ENCODE measurements at places on chromosomes 3 and 15.
A peak's percentile ranks its signal among the peaks of the same experiment; 100 is the strongest.

GRCh38 chr3:35500641-35501350, 138.5 kb upstream of the ARPP21 start:
- no peak for DNase-seq

- DNase-seq, result peak; percentile 47
Measured at GRCh38 chr3:49013738-49014660, 4.4 kb downstream of the DALRD3 start.

- DNase-seq, result no peak
Measured at GRCh38 chr3:138078901-138079344, 36.5 kb downstream of the DZIP1L start.

DNA sequence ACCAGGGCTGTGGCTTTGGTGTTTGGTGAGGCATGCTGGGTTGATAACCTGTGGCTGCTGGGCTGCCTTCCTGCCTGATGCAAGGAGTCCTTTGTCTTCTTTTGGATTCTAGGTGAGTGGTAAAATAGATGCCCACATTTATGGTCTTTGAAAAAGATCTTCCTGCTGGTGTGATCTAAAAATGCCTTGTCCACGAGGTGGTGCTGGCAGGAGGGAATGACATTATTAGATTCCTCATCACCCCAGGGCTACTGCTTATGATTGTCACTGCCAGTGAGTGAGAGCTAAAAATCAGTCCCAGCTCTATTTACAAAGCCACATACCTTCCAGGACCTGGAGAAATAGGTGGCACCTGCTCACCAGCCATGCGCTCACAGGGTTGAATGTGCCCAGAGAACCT, 355.5 kb upstream of the ROPN1 start:
- DNase-seq, result no peak

DNA sequence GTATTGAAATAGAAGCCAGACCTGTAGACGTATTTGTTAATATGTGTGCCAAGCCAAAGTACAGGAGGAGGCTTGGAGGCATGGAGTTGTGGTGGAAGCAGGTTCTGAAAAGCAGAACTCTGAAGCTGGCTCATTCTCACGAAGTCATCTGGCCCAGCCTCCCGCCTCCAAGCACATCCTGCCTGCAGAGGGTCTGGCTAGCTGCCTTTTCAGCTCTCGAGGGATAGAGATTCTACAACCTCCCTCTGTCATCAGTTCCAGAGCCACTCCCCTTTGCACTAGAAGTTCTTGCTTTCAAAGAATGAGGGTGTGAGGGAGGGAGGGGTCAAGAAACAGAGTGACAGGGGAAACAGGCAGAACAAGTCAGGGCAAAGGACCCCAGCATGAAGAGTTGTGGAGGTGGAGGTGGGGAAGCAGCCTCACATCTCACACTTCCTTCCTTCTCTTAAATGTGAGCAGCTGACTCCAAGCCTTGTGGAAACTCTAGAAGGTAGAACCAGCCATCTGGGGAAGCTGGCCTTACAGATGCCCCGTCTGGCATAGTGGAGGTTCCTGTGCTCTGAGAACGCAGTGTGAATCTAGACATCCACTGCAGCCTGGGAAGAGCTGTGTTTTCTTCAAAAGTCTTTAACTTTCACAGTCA, 95.3 kb downstream of the SLC49A4 start:
- DNase-seq, result no peak

- no peak for DNase-seq
Measured at GRCh38 chr3:61073566-61074165, 177.6 kb downstream of the FHIT start.

- DNase-seq, result no peak
Measured at GRCh38 chr15:85284497-85284896, 95.9 kb upstream of the AKAP13 start.

DNA sequence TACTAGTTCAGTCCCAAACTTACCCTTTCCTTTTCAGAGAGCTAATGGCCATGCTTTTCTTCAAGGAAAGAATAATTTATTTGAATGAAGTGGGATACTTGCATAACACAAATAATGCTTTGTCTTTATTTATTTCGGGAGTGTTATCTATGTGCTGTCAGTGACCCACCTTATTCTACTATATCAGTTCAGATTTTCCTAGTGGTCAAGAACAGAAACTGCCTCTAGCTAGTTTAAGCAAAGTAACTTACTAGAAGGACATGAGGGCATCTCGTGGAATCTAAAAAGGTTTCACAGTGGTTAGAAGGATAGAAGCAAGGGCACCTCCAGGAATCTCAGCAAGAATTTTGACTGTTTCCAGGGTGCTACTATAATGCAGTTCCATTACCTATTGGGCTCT, 3.8 kb upstream of the TIMMDC1 start:
- no peak for DNase-seq

GRCh38 chr3:184237211-184237610, 7.8 kb downstream of the VWA5B2 start:
- DNase-seq, result no peak

GRCh38 chr3:142263112-142263511, 37.7 kb upstream of the GK5 start:
- no peak for DNase-seq

DNA sequence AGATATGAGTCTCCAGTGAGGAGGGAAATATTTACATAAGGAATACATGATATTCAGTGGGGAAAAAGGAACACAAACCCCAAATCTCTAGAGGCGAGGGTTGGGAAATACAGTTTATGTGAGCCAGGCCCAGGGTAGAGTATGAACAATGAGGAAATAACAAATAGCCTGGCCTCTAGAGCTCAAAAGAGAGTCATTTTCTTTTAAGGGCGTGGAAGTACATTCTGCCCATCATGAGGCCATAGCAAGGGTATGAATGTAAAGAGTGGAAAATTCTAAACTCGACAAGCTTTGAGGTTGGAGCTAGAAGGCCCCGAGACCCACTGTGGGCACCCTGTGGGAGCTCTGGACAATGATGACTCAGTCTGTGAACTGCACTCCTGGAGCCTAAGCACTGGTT, 27.8 kb upstream of the IGF2BP2 start:
- no peak for DNase-seq

DNA sequence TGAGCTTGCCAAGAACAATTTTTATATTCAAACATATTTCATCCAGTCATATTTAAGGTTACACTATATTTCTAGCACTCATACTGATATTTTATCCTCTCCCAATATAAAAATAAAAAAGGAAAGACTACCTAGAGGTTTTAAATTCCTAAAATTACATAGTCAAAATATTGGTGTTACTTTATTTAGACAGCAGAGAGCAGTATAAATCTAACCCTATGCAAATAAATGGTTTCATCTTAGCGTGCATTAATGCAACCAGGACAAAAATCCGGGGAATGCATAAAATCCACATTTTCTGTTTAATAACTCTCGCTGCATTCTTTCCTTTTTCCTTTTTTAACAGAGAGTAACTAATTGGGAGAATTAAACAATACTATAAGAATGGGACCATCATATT, 1447.4 kb upstream of the ALCAM start:
- no peak for DNase-seq

DNA sequence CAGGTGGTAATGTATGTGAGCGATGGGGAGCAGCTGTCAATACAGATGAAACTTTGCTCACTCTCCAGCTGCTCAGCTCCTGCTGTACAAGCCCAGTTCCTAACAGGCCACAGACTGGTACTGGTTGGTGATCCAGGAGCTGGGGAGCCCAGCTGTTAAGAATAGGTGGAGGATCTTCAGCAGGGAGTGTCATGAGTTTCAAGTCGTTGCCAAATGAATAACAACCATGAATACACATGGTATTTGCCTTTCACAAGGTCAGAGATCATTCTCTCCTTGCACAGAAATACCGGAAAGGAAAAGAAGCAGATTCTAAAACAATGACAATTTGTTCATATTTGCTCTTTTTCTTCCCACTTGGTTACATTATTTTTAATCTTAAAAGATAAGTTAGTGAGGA, 5.1 kb downstream of the PLSCR1 start:
- no peak for DNase-seq

GRCh38 chr3:58188173-58188564, 22.6 kb downstream of the DNASE1L3 start:
- no peak for DNase-seq

- no peak for DNase-seq
Measured at GRCh38 chr15:89364341-89364740, 29.7 kb upstream of the POLG start.

- no peak for DNase-seq
Measured at GRCh38 chr3:123750659-123751420, 133.3 kb downstream of the MYLK start.

GRCh38 chr3:23183731-23184130, 19.4 kb upstream of the UBE2E2 start:
- no peak for DNase-seq

- DNase-seq, result no peak
Measured at GRCh38 chr3:36941658-36942057, 3.2 kb downstream of the TRANK1 start.

DNA sequence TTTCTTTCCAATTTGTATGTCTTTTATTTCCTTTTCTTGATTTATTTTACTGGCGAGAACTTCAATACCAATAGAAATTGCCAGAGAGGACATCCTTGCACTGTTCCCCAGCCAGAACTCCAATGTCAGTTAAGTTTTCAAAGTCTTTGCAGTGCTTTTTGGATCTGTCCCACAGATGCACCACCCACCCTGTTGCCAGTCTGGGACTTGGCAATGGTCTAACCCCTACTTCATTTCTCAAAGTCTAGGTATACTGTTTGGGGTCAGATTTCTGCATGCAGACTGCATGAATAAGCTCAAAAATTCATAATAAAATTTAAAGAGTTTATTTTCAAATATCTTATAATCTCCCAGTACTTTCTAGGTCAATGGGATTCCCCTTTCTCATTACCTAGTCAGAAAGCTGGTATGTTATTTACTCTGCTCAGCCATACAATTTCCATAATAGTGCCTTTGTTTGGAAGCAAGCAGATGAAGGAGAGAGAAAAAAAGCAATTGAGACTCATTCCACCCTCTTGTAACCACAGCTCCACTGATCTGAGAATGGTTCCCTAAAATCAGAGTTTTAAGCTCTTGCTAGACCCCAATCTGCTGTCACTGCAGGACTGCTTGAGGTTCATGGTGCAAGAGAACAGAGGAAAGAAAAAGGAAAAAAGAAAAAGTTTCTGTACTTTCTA, 125.9 kb upstream of the PLXND1 start:
- no peak for DNase-seq

DNA sequence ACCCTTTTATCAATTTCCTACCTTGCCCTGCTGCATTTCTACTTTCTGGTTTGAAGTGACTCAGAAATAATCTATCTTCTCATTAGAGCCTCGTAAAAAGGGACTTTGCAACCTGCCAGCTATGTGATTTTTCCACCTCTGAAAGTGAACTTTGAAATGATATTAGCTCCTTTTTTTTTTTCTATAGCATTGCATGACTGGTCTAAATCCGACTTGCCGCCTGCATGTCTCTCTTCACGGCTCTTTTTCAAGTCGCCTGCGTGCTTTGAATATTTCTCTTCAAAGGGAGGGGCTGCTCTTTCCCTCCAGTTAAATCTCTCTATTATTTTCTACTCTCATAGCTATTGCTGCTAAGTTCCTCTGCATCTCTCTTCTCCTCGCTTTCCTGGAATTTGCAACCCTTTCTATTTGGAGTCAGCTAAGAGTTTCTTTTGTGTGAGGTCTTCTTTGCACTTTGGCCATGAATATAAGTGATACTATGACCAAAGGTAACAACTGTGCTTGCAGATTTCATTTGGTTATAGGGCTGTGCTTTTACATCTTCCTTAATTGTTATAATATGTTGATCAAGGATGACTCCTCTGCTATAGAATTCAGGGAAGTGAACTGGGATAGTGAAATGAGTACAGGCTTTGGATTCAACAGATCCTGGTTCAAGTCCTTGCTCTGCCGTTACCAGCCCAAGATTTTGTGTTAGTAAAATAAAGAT, 541.1 kb downstream of the AGBL1 start:
- DNase-seq, result no peak

GRCh38 chr15:88538972-88539371, 7.5 kb downstream of the DET1 start:
- DNase-seq, result no peak

DNA sequence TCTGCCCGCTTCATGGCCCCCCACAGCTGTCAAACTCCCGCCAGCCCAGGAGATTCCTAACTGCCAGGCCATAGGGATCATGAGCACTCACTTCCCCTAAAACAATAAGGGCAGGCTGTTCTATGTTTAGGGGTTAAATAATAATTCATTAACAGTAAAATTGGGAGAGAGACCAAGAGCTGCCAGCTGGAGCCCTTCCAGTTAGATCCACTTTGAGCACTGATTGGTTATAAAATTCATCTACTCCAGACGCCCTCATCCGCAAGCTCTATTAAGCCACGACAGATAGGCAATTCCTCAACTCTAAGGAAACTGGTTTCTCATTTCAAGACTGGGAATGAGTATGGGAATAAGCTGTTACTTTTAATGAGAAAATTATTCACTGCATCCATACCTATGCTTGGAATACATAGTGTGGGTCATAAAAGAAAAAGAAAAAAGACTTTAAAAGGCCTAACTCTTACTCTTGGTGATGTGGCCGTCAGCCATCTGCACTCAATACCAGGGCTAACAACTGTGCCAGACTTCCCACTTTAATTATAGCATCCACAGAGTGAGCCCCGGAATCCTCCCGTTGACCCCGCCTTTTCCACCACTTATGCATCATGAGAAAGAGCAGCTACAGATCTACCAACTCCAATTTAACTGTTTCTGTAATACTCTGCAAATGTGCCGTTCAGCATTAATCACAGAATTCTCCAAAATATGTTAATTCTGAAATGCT, 44.5 kb downstream of the IL17RD start:
- DNase-seq, result no peak

GRCh38 chr3:52873433-52874159, 23.8 kb downstream of the STIMATE start:
- no peak for DNase-seq

GRCh38 chr3:33991673-33992072, 193.2 kb downstream of the PDCD6IP start:
- no peak for DNase-seq

DNA sequence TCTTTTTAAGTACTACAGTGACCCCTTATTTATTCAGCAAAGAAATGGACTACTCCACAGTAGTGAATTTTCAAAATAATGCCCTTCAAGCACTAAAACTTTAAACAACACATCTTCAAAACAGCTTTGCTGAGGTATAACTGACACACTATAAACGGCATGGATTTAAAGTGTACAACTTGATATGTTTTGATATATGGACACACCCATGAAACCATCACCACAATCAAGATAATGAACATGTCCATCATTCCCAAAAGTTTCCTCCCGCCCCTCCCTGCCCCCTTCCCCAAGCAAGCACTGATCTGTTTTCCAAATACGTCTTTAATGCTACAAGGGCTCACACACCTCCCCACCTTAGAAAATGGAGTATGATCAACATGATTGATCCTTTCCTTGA, 1.6 kb upstream of the FURIN start:
- no peak for DNase-seq

GRCh38 chr15:101240358-101240757, 11.5 kb downstream of the CHSY1 start:
- DNase-seq, result no peak

GRCh38 chr3:142963516-142964448, at the start of gene PAQR9:
TSS of gene PAQR9 (minus strand) at chr3:142963674. CDS start at chr3:142963336, 338 bp downstream.
- no peak for DNase-seq

GRCh38 chr3:88301273-88301995, 151.7 kb downstream of the C3orf38 start:
- no peak for DNase-seq

All from CD4-positive, alpha-beta memory T cell (primary cell).